ENCODE measurements at places on chromosomes 13 and 19.
A peak's percentile ranks its signal among the peaks of the same experiment; 100 is the strongest.

DNA sequence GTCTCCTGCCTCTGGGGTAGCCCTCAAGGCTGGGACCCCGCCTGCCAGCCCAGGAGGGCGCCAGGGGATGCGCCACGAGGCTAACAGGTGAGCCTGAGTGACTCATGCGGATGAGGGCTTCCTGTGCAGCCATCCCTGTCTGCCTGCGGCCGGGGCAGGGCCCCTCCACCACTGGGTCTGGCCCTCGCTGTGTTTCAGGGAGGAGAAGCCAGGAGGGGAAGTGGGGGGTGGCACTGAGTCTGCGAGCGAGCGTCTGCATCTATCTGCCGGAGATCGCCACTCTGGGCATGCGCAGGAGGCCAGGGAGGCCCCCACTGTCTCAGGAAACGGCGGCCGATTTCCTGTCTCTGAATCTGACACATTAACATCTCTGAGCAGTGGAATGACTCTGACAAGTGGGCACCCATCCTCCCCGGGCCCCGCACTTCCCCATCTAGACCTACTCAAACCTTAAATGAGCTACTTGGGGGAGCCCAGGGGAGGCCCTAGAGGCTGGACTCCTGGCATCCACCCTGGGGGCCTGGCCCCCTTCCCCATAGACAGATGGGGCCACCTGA, 19.7 kb downstream of the RFX1 start:
- DNase-seq, result peak; percentile 95

DNA sequence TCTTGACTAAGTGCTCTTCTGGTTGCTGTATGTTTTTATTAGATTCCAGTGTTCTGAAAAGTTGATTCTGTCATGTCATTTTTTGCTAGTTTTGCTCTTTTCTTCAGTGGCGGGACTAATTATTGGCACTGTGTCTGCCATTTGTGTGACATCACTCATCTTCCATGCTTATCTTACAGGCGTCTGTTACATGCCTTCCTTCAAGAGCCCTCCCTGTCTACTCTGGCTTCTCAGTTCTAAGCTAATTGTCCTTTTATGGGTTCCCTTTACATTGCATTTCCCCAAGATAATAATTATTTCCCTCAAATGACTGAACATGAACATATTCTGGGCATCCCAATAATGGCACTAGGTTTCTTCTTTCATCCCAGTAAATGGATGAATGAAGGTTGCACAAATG, 459.1 kb downstream of the DCT start:
- no peak for DNase-seq

GRCh38 chr19:17348700-17349099, 11.3 kb downstream of the GTPBP3 start:
- DNase-seq, result no peak

DNA sequence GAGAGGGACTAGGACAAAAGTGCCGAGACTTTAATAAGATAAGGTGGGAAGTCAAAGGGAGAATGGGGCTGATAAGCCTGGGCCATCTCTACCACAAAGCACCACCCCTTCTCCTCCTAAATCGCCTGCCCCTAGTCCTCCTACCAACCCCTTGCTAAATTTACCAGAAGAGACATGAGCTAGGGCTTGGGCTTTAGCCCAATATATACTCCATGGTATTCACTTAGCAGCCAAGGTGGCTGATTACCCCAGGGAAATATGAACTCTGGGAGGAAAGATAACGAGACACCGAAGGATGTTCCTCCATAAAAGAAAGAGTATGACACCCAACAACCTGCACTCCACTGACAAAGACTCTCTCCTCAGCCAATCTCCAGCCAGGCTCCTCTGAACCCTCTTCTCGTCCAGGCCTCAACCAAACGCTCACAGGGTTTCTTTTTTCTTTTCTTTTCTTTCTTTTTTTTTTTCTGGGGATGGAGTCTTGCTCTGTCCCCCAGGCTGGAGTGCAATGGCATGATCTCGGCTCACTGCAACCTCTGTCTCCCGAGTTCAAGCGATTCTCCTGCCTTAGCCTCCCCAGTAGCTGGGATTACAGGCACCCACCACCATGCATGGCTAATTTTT, 610.2 kb downstream of the UQCRFS1 start:
- DNase-seq, result no peak

GRCh38 chr13:80131204-80131603, 209.7 kb downstream of the SPRY2 start:
- DNase-seq, result no peak

- no peak for DNase-seq
These were observed 14.4 kb downstream of the LONP1 start for GRCh38 chr19:5705552-5705951.

GRCh38 chr13:113166266-113166665, 7.8 kb downstream of the PROZ start:
- DNase-seq, result no peak

GRCh38 chr19:17206736-17207581, 8.2 kb upstream of the USE1 start:
- DNase-seq, result no peak

DNA sequence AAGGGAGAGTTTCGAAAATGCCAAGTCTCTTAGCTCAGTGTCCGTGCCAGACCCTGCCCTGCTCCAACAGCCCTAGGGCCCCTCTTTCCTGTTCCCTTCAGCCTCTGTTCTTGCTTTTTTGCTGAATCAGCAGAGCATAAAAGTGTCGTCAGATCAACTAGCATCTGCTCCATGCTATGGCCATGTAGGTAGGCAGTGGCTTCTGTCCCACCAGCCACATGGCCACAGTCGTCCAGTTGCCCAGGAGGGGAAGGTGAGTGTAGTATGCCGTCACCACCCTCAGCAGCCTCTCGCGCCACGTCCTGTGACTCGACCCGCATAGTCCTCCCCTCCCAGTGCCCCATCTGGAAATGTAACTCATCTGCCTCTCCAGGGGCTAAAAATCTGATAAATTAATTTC, 50.9 kb upstream of the ATP11A start:
- no peak for DNase-seq

GRCh38 chr13:111623208-111623607, 302.8 kb downstream of the TEX29 start:
- no peak for DNase-seq

- DNase-seq, result no peak
These were observed 1.2 kb downstream of the YJEFN3 start for GRCh38 chr19:19529783-19530422.

DNA sequence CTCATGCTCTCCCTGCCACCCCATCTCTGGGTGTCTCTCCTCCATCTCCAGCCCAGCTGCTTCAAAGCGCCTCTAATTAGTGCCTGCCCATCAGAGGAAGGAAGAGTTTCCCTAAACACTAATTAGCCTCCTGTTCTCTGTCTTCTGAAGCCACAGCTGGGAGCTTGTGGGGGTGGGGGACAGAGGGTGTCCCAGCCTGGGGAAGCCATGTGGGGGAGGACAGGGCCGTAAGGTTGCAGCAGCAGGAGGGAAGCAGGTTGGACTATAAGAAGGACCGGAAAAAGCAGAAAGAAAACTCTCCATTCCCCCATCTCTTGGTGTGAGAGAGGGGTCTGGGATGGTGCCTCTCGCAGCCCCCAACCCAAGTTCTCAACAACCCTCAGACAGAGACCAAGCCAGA, 26.2 kb downstream of the SLC8A2 start:
- no peak for DNase-seq

DNA sequence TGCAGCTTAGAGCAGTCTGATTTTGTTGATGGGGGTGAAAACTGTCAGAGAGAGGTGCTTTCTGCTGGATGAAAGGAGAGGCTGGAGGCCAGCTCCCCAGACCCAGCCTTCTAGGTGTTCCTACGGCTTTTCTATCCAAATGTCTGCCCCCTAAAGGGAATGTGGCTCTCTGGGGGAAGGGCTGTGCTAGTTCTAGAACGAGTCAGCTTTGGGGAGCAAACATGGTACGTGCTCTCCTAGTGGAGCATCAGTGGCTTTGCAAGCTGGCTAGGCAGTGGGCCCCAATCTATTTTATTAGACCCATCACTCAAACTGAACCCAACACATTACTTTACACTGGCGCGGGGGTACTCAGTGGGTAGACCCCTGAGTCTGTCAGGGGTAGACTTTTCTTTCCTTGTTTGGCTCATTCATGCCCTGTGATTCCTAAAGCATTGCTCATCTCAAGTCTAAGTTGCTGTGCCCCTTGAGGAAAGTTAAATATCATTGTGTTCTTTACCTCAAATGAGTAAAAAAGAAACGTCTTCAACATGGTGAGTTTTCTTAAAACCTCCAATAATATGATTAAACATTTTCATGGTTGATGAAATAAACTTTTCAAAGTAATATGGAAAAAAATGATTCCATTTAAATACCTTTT, 254.9 kb downstream of the DLEU7 start:
- no peak for DNase-seq

- DNase-seq, result no peak
These were observed 8.0 kb downstream of the NANOS3 start for GRCh38 chr19:13884726-13885591.

Data from CD4-positive, alpha-beta T cell (primary cell).